Activated CD4-positive, alpha-beta T cell treated with anti-CD3 and anti-CD28 coated beads for 24 hours (primary cell): ENCODE measurements at places on chromosomes 1 and 21.

DNA sequence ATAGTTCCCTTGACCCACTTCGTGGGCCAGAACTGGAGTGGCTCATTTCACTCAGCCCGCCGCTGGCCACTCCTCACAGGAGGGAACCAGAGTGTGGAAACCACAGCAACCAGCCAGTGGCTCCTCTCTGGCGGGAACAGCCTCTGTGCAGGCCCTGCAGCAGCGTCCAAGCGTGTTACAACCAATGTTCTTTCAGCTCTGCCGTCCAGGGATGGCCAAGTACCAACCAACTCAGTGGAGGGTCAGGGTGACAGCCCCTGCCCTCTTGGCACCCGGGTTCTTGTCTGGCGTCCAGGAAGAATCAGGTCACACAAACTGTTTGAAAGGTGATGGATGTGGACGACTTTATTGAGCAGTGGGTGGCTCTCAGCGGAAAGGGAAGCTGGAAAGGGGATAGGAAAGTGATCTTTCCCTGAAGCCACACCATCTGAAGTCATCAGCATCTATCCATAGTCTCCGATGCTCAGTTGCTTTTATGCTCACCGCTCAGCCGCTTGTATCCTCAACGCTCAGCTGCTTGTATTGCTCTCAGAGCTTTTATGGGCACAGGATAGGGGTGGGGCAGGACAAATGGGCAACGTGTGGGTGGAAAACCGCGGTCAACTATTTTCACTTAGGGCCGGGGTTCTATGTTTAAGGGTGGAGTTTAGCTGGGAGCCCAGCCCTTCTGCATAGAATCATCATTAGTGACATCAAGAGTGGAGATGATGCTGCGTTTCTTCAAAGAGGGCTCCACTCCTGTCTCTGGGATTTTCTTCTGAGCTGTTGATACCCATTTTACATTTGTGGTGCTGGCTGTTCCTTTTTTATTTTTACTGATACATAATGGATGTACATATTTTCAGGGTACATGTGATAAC lies 250.2 kb downstream of the RRAGC start:
- DNase-seq: no peak

- no peak for DNase-seq
Observed at GRCh38 chr1:161091796-161092507, 2.6 kb upstream of the NECTIN4 start.

GRCh38 chr1:39494671-39495410 lies 3.4 kb downstream of the BMP8A start:
- no peak for DNase-seq

DNA sequence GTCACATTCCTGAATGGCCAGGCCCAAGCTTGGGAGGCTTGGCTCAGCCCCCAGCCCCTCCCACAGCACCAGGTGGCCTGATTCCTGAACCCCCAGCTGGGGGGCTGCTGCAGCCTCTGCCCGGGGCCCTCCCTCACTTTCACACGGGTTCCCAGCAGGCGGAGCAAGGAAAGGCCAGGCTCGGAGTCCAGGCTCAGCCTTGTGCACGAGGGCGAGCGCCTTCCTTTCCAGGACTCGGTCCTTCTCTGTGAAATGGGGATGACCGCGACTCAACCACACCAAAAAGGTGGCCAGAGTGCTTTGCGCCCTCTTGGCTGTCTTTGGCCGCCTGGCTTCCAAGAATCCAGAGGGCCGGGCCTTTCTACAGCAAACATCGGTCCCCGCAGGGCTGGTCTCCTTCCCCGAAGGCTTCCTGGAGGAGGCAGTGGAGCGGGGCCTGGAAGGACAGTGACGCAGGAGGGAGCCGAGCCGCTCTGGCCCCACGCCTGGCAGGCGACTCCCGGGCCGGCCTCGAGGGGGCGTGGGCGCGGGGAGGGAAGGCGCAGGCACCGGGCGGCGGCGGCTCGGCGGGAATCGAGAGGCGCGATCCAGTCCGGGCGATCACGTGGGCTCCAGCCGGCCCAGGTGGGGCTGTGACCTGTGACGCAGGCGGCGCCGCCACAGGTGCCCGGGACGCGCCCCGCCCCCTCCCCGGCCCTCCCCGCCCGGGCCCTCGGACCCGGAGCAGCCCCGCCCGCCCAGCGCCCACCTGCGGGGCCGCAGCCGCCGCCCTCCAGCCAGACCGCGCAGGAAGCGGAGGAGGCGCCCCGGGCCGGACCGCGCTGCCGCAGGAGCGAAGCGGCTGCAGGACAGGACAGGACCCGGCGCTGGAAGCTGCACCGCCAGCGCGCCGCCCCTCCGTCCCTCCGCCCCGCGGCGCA lies at the start of gene ARHGEF16:
TSS of gene ARHGEF16 (plus strand) at position 775 of the 920 bp plus-strand sequence. CDS start 8,420 bp downstream, outside the sequence.
- no peak for DNase-seq

DNA sequence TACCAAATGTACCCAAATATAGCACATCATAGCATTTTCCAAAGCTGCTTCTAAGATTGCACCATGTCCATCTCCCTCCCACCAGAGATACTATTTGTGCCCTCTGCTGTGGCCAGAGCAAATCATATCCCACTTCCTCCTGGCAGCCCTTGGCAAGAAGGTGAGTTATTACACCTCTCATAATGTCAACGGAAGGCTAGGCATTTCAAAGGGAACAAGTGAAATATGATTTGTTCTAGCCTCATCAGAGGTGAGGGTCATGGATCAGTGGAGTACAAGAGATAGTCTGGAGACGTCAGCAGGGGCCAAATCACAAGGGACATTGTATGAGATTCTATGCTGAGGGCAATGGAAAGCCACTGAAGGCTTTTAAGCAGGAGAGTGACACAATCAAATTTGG lies 90.2 kb upstream of the BCAR3 start:
- DNase-seq: no peak

DNA sequence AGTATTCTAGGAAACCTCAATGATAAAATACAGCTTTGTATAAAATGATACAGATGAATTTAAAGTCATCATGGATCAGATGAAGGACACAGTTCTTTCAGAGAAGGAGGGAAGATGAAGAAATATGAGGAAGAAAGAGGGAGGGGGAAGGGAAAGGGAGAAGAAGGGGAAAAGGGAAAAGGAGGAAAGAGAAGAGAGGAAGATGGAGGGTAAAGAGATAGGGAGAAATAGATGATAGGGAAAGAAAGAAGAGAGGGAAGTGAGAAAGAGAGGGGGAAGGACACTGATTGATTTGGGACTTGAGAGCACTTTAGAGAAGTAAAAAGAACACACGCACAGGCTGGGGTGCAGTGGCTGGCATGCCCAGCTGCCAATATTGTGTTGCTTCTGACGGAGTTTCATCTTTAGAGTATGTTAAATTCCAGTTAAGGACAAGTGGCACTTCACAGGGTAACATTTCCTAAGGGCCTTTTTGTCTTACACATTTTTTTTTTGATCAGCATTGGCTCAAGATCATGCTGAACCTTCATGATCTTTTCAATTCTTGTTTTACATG lies 235.9 kb upstream of the DMRTA2 start:
- DNase-seq: no peak
